ENCODE measurements at places on chromosomes 7 and 10.

DNA sequence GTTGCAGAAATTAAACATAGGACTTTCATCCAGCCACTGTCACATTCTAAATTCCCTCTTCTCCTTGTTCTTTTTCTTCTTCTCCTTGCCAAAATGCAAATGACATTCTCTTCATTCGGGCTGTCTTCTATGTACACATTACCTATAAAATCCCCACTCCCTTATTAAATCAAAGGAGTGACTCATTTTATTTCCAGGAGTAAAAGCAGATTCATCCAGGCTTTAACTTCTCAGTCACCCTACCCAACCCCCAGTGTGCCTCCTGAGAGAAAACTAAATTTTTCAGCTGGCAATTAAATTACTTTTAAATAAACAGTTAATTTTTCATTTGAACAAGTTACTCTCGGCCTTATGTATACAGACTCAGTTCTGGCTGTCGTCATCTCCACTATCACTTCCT is 223.9 kb upstream of the SHH start:
- DNase-seq = no peak

DNA sequence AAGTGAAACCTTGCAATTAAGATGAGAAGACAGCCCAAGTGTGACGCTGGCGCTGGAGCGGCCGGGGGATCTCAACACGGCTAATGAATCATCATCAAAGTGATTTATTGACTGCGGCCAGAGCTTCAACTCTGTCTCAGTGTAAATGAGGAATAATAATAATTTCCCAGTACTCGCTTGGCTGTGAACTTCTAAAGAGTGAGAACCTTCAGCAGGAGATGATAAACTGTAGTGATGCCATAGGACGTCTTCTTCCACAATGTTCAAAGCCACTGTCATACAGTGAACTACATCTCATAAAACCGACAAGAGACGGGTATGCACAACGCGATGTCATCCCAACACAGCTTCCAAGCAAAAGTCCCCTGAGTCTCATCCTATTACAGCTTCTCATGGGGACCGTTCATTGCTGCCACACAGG is 123.6 kb upstream of the NOBOX start:
- peak; percentile 46 for DNase-seq

DNA sequence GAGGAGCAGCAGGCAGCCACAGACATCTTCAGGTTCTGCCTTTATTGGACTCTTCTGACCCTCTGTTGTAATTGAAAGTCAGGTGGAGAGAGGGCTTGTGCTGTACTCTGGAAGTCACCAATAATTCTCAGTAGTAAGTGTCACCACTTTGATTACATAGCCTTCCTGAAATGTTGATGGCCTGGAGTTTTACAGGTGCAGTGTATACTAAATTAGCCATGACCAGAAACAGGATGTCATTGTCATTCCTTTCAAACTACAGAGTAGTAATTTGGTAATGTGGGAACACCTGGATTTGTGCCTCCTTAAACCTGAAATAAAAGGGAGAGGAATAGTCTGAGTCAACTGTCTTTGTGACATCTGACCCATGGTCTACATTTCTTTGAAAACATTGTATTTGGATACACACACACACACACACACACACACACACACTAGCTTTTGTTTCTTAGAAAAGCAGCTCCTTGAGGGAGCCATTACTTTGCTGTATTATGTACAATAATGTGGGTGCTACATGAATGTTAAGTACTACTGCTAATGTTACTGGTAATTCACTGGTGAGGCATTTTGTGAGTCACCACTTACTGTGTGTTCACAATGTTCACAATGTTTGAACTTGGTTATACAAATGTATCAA is 19.6 kb downstream of the ARL4A start:
- peak; percentile 95 for DNase-seq

- DNase-seq = peak; percentile 19
Measured at GRCh38 chr7:18702071-18702829, 206.7 kb downstream of the HDAC9 start.

GRCh38 chr10:13788711-13789447 is 202.1 kb downstream of the PRPF18 start:
- peak; percentile 17 for DNase-seq

- no peak for DNase-seq
Measured at GRCh38 chr10:87547734-87548311, 43.1 kb downstream of the MINPP1 start.

GRCh38 chr7:130371046-130371445 is 9.2 kb upstream of the CPA1 start:
- peak; percentile 55 for DNase-seq

DNA sequence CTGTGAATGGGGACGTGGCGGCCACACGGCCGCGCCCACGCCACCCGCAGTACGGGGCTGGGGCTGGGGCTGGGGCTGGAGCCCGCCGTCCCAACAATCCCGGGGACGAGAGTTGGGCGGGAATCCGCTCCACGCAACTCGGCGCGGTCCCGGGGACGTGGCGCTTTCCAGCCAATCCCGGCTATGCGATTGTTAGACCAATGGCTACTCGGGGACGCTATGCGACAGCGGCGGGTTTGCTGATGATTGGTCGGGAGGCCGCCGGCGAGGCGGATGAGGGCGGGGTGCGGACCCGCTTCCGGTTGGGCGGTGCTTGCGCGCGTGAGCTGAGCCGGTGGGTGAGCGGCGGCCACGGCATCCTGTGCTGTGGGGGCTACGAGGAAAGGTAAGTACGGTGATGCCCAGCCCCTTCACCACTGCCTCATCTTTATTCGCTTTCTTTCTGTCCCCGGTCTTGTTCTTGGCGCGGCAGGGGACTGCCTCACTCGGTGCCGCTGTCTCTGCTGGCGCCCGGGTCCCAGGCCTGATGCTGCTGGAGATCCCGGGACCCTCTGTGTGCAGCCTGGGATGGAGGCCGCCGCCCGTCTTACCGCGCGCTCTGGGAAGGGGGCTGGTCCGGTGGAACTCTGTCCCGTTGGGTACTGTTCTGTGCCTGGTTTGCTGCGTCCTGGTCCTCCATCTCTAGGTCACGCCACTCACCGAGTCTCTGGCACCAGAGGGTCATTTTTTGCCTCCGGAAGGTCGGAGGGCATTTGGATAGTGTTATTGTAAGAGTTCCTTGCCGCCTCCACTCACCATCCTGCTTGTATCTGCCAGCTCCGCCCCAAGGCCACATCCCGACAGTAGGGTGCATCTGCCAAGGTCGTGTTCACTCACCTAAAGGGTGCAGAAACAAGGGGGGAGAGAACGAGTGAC is at the start of gene CALU:
TSS of gene CALU (plus strand) at position 312 of the 915 bp plus-strand sequence. CDS start 9,225 bp downstream, outside the sequence.
- peak; percentile 99 for DNase-seq

DNA sequence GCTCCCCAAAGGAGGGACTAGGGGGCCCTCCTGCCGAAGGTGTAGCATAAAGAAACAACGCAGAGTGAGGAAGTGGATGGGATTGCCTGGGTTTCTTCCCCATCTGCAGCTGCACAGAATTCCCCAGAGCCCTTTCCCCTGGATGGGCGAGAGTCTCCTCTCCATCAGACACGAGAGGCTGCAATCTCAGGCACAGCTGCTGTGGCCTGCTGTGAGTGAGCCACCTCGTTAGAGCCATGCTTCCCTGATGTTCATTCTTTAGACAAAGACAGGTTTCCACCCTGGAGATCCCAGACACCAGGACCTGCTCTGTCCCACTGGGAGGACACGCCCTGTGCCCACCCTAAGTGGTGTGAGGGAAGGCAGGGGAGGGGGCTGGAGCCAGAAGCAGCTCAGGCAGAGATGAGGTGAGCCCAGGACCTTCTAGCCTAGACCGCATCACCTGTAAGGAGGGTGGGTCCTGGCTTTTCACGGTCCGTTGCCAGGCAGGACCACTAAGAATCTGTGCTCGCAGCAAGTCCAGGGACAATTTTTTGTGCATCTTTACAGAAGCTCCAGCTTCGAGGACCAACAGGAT is 268.6 kb upstream of the TCERG1L start:
- DNase-seq = no peak

DNA sequence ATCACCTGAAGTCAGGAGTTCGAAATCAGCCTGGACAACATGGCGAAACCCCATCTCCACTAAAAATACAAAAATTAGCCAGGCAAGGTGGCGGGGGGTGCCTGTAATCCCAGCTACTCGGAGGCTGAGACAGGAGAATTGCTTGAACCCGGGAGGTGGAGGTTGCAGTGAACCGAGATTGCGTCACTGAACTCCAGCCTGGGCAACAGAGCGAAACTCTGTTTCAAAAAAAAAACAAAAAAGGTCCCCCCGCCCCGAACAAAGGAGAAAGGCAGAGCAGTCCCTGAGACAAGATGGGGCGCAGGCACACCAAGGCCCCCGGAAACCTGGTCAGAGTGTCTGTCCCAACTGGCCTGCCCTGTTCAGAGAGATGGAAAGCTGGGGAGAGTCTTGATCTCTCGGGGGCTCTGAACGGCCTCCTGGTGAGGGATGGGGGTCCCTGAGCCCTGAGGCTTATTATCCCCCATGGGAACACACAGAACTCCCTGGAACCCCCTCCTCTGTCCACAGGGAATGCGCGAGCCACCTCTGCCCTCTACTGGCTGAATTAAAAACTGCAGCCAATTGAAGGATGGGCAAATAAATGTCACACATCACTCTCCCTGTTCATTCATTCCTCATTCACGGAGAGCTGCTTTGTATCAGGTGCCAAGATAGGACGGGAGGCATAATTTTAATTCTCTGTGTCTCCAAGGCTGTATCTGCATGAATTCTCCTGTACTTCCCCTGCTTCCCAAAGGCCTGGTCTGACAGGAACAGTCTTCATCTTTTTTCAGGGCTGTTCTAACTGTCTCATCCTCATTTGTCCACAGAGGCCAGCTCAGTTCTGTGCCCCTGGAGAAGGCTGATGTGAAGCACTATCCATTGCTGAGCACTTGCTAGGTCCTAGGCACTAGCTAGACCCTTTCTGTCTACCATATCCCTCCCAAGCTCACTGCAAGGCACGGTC is 28.9 kb downstream of the MAT1A start:
- peak; percentile 13 for DNase-seq

DNA sequence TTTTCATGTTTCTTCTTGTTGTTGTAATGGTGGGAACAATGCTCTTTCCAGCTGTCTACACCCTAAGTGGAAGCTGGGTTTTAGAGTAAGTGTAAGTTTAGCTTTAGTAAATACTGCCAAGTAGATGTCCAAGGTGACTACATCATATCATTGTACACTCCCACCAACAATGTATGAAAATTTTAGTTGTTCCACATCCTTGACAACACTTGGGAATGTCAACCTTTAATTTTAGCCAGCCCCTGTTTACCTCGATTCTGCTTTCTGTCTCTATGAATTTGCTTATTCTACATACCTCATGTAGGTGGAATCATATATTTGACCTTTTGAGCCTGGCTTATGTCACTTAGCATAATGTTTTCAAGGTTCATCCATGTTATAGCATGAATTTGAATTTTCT is 93.0 kb downstream of the MTPAP start:
- DNase-seq = no peak

GRCh38 chr7:85090919-85091564 is 95.8 kb downstream of the SEMA3D start:
- no peak for DNase-seq

DNA sequence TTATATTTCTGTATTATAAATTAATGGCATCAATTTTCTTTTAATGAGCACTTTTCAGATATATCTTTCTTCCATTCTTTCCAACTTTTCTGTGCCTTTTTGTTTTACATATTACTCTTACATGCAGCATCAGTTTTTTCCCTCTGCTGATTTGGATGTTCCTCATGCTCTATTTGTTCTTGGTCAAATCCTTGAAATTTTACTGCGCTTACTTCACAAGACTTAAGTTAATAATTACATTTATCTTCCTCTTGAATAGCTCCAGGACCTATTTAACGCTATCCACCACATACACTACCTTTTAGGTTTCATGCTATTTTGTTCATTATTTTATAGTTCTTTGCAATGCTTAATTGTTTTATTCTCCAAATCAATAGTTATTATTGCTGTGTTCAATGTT is 97.6 kb upstream of the CTTNBP2 start:
- no peak for DNase-seq

DNA sequence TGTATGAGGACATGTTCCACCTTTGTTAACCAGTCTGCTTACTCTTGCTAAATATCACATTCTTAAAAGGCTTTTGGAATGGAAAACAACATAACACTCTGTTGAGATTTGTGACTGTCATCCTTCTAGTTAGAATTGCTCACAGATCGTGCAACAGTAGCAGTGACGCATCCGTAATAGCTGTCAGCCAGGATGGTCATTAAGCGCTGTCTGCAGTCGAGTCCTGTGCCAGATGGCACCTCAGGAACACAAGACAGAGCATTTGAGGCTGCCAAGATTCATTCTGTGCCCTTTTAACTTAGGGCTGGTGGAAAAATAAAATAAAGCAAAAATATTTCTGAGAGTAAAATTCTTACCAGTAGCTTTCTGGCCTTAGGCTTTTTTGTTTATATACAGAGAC is 348.6 kb downstream of the ANKRD7 start:
- peak; percentile 95 for DNase-seq

DNA sequence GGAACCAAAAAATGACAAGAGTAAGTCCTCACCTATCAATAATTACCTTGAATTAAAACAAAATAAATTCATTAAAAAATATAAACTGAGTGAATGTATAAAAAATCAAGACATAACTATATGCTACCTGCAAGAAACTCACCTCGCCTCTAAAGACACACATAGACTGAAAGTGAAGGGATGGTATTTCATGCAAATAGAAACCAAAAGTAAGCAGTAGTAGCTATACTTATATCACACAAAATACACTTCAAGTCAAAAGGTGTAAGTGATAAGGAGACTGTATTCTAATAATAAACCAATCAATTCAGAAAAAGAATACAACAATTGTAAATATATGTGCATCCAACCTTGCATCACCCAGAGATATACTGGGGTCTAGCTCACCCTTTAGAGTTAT is 332.6 kb downstream of the SH2D4B start:
- no peak for DNase-seq
